Ecto neural progenitor cell (in vitro differentiated cells): ENCODE measurements at places on chromosomes 5 and 9.
A peak's percentile ranks its signal among the peaks of the same experiment; 100 is the strongest.

DNA sequence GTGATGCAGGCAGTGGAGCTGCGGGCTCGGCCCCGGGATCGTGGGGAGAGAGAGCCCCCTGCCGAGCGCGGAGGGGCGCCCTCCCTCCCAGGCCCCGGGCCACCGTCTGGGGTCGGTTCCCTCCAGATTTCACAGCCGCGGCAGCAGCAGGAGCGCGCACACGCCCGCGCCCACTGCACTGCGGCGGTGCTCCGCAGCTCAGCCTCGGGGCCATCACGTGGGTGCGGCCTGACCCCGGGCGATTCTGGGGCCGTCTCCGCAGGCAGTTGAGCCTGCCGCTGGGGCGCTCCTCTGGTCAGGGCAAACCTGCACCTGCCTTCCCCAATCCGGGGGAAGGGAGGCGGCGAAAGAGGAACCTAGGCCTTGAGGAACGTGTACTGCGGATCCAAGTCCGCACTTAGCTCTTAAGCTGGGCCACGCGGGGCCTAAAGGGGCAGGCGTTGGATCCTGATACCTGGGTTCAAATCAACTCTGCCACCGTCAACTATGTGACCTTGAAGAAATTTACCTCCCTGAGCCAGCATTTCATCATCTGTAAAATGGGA lies 9.4 kb upstream of the DELE1 start:
- peak; percentile 80 for DNase-seq

- no peak for DNase-seq
Measured at GRCh38 chr5:95778713-95779436, 43.7 kb downstream of the GLRX start.

DNA sequence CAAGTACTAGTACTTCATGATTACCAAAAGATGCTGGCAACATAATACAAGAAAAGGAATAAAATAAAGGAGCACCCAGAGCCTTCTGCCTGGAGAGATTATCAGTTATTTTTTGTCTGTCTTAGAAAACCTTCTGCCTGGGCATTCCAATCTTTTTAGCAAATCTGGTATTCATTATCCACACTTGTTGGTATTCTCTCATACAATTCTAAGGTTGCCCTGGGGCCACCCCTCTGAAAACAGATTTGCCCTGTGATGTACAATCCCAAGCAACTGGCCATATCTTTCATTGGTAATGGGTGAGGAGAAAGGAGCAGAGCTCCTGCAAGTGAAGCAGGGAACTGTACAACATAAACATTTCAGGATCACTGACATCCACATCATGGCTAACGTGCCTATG lies 47.8 kb downstream of the WDR41 start:
- DNase-seq: no peak

DNA sequence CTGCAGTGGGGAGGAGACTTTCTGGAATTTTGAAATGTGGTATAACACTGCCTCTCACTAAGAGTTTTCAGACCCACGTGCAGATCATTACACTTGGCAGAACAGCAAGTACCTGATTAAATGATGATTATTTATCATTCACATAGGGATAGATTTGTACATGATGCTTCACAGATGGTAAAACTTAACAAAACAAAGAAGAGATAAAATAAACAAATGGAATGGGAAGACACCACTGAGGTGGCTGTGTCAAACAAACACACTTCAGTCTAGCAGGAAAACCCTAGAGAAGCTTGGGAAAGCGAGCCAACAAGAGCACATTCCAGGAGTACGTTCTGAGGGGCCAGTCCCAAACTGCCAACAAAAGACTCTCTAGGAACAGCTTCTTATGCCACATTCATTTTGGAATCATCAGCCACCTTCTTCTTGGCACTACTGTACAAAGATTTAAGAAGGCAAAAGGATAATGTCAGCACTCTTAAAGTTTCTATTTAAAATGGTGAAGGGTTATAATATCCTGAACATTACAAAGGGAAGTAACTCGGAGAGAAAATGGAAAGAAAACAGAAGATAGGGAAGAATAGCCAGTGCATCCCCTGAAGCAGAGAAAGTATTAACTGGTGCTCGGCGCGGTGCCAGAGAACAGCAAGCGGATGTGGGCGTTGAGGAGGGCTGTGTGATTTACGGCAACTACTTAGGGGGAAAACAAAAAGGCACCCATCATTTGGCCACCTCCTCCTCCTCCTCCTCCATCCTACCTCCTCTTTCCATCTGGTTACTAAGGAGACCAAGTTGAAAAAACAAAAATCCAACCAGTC lies 1.6 kb downstream of the MED27 start:
- no peak for DNase-seq

GRCh38 chr9:122954253-122954691 lies 13.5 kb downstream of the RABGAP1 start:
- no peak for DNase-seq

DNA sequence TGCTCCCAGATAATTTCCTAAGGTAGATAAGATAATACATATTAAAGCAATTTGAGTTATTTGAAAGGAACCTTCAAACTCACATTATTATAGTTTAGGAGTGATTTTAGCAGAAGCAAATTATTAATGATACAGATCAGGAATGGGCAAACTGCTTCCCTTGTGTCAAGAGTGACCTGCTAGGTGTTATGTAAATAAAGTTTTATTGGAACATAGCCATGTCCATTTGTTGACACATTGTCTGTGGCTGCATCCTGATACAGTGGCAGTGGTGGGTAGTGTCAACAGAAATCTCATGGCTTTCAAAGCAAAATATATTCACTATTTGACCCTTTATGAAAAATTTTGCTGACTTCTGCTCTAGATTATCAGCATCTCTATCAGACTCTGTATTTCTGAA lies 11.4 kb upstream of the BASP1 start:
- no peak for DNase-seq

GRCh38 chr5:32151198-32151597 lies 22.9 kb downstream of the GOLPH3 start:
- DNase-seq: no peak

- DNase-seq: no peak
Measured at GRCh38 chr5:145178641-145179523, 656.3 kb downstream of the PRELID2 start.

DNA sequence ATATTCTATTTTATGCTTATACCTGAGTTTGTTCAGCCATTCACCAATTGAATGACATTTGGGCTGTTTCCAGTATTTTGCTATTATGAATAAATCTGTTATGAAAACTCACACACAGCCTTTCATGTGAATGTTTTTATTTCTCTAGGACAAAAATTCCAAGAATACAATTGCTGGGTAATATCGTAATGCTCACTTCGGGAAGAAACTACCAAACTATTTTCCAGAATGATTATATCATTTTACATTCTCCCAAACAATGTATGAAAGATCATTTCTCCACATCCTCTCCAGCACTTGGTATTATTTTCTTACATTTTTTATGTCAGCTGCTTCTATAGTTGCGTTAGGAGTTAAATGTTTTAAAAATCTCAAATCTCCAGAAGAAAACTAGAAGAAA lies 58.3 kb upstream of the LHFPL2 start:
- DNase-seq: no peak

- no peak for DNase-seq
Measured at GRCh38 chr9:123073441-123073840, 40.0 kb downstream of the GPR21 start.

DNA sequence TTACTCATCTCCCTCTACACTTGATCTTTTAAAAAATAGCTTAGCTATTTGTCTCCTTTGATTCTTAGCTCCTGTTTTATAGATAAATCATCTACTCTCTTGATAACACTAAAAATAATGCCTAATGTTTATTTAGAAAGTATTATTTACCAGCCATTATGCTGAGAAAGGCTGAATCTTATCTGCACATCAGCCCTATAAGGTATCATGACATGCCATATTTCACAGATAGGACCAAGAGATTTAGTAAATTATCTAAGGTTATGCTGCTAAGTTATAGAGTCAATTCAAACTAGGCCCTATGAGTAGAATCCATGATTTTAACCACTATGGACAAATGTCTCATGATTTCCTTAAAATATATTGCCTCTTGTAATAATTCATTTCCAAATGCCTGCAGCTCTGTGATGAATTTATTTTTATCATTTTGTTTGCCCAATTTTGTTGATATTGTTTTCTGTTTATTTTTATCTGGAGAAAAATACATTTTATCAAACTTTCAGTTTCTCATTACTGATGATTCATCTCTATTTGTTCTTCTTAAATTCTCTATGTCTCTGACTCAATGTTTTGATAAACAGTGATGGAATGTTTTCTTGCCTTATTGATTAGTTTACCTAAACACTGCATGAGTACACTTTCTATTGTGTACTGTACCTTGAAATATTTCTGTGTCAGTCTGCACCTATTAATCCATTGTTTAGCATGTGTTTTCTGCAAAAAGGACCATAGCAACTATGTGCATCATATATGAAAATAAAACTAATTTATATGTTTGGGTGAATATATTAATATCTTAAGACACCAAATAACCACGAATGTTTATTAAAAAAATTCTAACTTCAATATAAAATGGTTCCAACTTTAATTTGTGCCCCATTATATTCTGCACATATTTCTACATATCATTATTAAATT lies 300.8 kb downstream of the CDH9 start:
- DNase-seq: no peak

- DNase-seq: no peak
Measured at GRCh38 chr5:119386596-119387344, 31.0 kb downstream of the TNFAIP8 start.

DNA sequence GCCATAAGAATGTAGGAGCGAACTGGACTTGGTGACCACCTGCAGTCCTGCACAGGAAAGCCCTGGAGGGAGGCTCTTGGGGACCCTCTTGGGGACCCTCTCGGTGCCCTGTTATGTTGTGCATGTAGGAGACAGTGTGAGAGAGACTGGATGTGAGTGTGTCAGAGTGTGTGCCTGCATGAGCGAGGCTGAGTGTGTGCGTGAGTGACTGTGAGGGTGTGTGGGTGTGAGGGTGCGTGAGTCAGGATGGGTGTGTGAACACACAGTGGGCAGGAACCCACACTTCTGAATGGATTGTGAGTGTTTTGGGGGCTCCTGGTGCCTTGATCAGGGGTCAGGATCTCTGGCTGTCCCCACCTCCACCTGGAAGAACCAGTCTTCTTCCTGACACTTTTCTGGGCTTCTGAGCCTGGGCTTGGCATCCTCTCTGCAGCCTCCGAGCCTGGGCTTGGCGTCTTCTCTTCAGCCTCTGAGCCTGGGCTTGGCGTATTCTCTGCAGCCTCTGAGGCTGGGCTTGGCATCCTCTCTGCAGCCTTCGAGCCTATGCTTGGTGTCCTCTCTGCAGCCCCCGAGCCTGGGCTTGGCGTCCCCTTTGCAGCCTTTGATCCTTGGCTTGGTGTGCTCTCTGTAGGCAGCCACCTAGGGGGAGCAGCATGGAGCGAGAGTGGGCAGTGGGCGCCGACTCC lies 25.6 kb upstream of the ANKRD33B start:
- DNase-seq: no peak

DNA sequence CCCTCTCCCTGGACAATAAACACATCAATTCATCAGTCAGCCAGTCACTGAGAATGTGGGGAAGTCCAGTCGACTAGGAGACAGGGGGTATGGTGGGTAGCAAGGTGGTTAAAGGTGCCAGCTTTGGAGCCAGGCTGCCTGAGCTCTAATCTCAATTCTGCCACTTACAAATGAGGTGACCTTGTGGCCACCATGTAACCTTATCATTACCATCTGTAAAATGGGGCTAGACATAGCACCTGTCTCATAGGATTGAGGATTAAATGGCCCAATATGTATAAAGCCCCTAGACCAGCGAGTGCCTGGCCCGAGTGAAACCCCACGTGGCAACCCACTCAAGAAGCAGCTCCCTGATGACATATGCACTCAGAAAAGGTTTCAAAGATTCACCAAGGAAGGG lies 73.3 kb upstream of the TBC1D2 start:
- no peak for DNase-seq

DNA sequence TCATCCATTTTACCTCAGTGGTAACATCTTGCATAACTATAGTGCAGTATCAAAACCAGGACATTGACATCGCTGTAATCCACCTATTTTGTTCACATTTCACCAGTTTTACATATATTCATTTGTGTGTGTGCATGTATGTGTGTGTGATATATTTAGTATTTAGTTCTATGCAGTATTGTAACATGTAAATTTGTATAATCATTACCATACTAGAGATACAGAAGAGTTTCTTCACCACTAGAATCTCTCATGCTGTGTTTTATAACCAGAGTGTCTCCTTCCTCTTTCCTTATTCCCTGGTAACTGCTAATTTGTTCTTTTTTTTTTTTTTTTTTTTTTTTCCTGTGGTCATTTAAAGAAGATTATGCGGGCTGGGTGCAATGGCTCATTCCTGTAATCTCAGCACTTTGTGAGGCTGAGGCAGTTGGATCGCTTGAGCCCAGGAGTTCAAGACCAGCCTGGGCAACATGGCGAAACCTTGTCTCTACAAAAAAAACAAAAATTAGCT lies 11.0 kb downstream of the RASA1 start:
- DNase-seq: no peak

DNA sequence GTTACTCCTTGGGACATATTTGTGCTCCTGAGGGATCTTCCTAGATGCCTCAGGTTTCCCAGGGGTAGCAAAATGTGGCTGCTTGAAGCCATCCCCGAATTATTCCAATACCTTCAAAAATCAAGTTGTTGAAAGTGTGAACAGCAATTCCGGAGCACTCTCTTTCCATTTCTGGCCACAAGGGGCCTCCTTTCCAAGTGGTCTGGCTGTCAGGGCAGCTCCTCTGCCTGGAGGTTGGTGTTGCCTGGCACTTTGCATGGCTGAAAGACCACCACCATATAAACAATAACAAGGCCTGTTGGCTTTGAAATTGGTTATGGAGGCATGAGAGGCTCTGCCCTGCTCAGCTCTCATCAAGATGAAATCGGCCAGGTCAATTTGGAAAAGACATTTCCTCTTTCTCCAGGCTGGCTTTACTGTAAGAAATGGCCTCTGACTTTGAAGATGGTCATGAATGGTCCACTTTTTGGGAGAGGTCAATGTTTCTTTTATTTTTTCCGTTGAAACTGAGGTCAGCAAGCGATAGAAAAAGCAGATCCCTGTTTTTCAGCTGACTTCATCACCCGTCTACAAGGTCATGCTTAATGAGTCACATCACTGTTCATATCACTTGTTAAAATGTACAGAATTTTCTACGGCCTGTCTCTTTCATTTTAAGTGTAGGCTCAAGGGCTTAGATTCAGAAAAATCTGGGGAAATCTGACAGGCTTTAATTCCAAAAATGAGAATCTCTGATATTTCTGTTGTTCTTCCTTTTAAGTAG lies 481.1 kb upstream of the ZNF608 start:
- DNase-seq: peak; percentile 50

GRCh38 chr5:31300501-31300900 lies 107.0 kb downstream of the CDH6 start:
- DNase-seq: no peak

GRCh38 chr5:141725891-141726290 lies 43.9 kb upstream of the ARAP3 start:
- DNase-seq: no peak

DNA sequence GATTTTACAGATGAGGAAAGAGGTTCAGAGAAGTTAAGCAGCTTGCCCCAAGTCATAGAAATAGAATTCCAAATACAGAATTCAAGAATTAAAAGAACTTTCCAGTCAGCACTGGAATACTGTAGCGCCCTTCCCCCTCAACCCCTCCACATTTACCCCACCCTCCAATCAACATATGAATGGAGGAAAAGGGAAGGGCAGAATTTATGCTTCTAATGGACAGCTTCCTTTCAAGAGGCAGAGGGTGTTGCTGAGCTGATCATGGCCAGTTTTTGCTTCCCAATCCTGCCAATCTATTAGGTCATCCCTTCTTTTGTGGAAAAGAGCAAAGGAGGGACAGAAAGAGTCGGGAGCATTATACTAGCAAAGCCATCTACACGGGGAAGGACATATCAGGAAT lies 39.1 kb upstream of the ANKRD31 start:
- DNase-seq: no peak

- no peak for DNase-seq
Measured at GRCh38 chr9:120153258-120153657, 426.7 kb downstream of the CDK5RAP2 start.

- DNase-seq: no peak
Measured at GRCh38 chr9:25742256-25742655, 64.0 kb upstream of the TUSC1 start.
